ENCODE measurements at places on chromosomes 7 and 10.

DNA sequence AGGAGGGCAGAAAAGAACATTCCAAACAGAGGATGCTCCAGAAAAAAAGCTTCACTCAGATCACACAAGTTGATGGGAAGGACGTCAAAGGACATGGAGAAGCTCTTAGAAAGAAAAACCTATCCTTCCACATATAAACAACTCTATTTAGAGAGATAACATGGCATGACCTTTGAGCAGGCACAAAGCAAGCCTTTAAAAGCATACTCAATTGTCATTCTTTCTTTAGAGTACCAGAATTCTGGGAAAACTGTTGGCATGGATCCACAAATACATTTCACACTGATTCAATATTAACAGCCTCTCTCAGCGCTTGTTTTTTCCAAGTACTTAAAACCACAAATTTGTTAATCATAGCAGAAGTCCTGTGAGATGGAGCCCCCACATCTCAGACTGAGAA is 7.3 kb upstream of the ABLIM1 start:
- H3K4me3 ChIP-seq: no peak overlapping the region
- no peaks in the 10 kb centered on the region for H3K4me1 ChIP-seq
- H3K27ac ChIP-seq: no peak overlapping the region
- DNase-seq: no peak

DNA sequence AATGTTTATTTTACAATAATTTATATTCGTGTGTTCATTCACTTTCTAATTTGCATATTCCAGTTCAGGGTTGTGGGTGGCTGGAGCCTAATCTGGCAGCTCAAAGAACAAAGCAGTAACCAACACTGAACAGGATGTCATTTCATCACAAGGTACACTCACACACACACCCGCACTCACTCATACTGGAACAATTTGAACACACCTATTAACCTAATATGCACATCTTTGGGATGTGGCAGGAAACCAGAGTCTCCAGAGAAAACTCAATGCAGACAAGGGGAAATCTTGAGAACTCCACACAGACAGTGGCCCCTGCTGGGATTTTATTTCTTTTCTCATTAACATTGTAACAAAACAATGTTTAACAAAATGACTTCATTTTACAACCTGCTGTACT is 97.4 kb downstream of the TWIST1 start:
- no peaks in the 10 kb centered on the region for H3K36me3 ChIP-seq
- no peaks in the 10 kb centered on the region for H3K4me1 ChIP-seq
- no peak for DNase-seq
- H3K27me3 ChIP-seq: no peaks in the 10 kb centered on the region

DNA sequence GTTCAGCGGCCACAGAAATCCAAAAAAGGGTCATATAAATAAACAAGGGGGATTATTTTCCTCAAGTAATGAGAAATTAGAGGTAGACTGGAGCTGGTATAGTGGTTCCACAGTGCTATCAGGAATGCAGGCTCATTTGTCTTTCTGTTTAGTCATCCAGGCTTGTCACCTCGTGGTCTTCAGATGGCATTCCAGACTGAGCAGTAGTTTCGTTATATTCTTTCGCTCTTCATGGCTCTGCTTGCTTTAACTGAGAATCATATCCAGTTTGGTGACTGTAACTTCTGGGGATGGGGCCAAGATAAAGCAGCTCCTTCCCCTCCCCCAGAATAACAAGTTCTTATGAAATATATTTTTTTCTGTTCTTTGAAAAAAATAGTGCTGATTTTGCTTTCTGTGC is 9.5 kb downstream of the ANKIB1 start:
- no peak overlapping the region for H3K4me3 ChIP-seq
- H3K27me3 ChIP-seq: no peaks in the 10 kb centered on the region
- no peak overlapping the region for H3K27ac ChIP-seq
- H3K36me3 ChIP-seq: peaks cover 7% of the 10 kb centered on the region

- peaks cover 2% of the 10 kb centered on the region for H3K36me3 ChIP-seq
- H3K4me3 ChIP-seq: no peak overlapping the region
- no peaks in the 10 kb centered on the region for H3K4me1 ChIP-seq
- no peak for DNase-seq
- no peak overlapping the region for H3K27ac ChIP-seq
- no peaks in the 10 kb centered on the region for H3K27me3 ChIP-seq
These were observed 74.6 kb downstream of the VPS41 start for GRCh38 chr7:38834357-38834756.

DNA sequence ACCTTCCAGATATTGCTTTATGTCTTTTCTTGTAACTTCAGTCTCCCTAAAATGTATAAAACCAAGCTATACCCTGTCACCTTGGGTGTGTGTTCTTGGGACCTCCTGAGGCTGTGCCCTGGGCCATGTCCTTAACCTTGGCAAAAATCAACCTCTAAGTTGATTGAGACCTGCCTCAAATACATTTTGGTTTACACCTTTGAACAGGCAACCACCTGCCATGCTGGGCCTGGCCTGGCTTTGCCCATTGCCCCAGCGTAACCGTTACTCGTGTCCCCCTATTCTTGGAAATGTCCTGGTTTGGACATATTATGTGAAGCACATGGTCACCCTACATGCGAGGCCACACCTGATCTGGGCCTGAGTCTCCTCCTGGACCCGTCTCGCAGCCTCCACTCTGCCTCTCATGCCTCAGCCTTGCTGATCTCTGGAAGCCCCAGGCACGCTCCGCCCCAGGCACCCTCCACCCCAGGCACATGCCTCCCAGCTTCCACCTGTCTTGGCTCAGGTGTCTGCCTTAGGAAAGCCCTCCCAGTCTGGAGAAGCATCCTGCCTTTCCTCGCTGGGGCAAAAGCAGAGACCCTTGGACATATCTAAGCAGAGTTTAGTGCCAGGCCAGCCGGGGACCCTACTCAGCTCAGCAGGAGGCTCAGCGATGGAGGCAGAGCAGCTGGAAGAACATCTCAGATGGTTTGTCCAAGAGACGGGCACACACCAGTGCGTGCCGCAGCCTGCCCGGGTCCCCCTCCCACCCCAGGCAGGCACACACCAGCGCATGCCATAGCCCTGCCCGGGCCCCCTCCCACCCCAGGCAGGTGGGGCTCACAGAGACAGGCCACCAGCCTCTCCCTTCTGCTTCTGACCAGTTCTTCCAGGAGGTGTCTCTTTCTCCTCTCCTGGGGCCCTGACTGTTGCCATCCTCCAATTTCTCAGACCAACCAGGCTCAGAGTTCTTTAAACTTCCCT is 4.0 kb upstream of the VIPR2 start:
- DNase-seq: no peak
- H3K36me3 ChIP-seq: no peaks in the 10 kb centered on the region
- no peak overlapping the region for H3K4me3 ChIP-seq
- peaks cover 7% of the 10 kb centered on the region for H3K27me3 ChIP-seq

DNA sequence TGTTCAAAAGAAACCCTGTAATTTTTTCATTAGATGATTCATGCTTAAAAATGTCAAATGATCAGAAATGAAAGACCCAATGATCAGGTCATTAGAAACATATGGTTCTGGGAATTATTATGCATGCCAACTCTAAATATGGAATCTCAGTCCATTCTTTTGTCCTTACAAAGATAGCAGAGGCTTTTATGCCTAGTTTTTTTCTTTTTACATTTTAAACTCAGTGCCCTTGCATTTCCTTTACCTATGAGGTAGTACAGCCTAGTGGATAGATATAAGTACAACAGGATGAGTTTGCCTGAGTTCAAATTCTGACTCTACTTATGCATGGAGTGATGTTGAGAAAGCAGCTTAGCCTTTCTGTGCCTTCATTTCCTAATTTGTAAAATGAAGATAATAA is 392.9 kb downstream of the SUGCT start:
- H3K27me3 ChIP-seq: no peaks in the 10 kb centered on the region
- H3K4me1 ChIP-seq: no peaks in the 10 kb centered on the region
- no peak for DNase-seq
- H3K36me3 ChIP-seq: no peaks in the 10 kb centered on the region
- no peak overlapping the region for H3K27ac ChIP-seq
- no peak overlapping the region for H3K4me3 ChIP-seq

DNA sequence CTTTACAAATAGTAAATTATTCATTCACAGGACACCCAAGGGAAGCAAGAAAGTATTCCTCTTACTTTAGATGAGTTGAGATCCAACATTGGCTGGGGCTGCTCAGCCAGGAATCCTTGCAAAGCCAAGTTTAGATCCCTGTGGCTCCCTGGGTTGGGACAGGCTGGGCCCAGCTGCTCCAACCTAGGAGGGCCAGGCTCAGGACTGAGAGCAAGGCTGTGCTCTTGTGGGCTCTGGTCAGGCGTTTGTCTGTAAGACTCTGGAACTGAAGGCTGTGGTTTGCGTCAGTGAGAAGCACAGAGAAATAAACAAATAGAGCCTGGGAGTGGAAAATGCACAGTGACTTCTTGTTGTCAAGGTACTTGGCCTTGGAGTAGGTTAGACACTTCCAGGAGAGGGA is 53.2 kb upstream of the TMEM273 start:
- H3K27ac ChIP-seq: no peak overlapping the region
- H3K4me3 ChIP-seq: no peak overlapping the region
- no peak for DNase-seq
- no peaks in the 10 kb centered on the region for H3K36me3 ChIP-seq

DNA sequence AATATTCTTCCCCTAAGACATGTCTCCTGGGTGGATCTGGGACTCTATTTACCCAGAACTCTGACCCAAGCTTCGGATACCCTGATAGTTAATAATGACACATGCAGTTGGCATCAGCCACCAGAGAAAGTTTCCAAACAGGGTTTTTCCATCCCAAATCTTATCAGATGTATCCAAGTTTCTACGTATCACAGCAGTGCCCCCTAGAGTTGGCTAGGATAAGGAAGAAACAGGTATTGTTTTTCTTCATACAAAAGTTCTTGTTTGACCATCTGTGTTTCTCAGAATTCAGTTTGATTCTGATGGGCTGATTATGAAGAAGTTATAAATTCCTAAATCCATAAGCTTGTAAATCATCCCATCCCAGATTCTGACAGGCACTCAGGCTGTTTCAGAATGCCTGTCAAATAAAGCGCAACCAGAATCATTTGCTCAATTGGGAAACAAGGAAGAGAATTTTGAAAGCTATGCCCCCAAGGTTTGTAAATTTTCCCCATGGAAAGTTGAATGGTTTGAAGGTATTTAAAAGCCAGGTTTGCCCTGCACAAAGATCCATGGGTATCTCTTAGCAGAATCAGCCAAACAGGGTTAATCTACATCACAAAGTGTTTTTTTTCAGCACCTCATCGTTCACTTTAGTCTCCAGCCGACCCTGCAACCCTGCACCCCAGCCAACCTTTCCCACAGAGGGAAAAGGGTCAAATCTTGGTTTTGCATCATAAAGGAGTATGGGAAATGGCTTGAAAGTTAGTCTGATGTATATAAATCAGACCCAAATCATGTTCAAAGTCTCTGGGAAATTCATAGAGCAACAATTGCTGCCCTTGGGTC is 47.4 kb downstream of the NRAP start:
- peaks cover 8% of the 10 kb centered on the region for H3K27me3 ChIP-seq
- H3K4me3 ChIP-seq: no peak overlapping the region
- no peaks in the 10 kb centered on the region for H3K36me3 ChIP-seq
- H3K4me1 ChIP-seq: no peaks in the 10 kb centered on the region

- H3K36me3 ChIP-seq: no peaks in the 10 kb centered on the region
- no peaks in the 10 kb centered on the region for H3K4me1 ChIP-seq
- no peak for DNase-seq
- no peaks in the 10 kb centered on the region for H3K27me3 ChIP-seq
- no peak overlapping the region for H3K4me3 ChIP-seq
- no peak overlapping the region for H3K27ac ChIP-seq
These were observed 104.3 kb downstream of the KIAA1217 start for GRCh38 chr10:24313283-24313682.

GRCh38 chr7:140714331-140715040 is 18.0 kb downstream of the NDUFB2 start:
- H3K36me3 ChIP-seq: peaks cover 11% of the 10 kb centered on the region
- no peaks in the 10 kb centered on the region for H3K4me1 ChIP-seq

- no peak for DNase-seq
- H3K4me1 ChIP-seq: no peaks in the 10 kb centered on the region
- H3K27me3 ChIP-seq: no peaks in the 10 kb centered on the region
- H3K36me3 ChIP-seq: no peaks in the 10 kb centered on the region
- H3K4me3 ChIP-seq: no peak overlapping the region
These were observed 187.6 kb downstream of the NSUN6 start for GRCh38 chr10:18463673-18464211.

- H3K27ac ChIP-seq: no peak overlapping the region
- H3K4me1 ChIP-seq: no peaks in the 10 kb centered on the region
- H3K4me3 ChIP-seq: no peak overlapping the region
- no peaks in the 10 kb centered on the region for H3K36me3 ChIP-seq
These were observed 36.4 kb upstream of the INSIG1 start for GRCh38 chr7:155261031-155261985.

DNA sequence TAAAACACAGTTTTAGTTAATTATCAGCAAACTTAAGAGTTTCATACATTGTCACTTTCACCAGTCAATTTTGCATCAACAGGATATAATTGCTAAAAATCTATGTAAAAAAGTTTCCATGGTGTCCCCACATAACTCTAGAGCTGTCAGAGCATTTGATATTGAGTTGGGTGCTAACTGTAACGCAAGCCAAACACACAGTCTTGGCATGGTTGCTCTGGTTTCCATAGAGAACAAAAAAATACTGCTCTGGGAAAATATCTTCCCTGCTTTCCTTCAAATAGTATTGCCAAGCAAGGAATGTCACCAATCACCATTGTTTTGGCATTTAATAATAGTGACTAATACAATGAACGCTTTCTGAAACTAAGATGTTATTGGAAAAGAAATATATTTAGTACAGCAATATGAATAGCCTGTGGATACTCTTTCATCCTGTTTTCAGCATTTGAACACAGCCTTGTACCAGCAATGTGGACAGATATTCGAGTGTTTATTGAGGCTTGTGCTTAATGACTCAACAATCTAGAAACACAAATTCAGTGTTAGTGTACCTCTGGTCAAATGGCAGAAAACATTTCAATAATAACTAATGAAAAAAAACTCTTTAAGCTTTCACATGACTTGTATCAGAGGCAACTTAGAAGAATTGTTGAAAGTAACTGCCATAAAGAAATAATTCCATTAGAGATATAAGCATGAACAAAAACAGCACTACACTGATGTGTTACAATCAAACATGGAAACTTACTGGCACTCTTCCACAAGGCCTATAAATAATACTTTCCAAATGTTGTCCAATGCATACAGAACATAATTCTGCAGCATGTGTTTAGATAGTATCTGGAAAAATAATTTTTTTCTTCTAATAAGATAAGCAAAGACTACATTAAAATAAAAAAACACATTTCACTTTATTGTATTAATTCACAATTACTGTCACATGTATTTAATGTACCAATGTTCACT is 1469.5 kb upstream of the CELF2 start:
- no peak for DNase-seq
- no peaks in the 10 kb centered on the region for H3K4me1 ChIP-seq
- no peaks in the 10 kb centered on the region for H3K36me3 ChIP-seq
- no peak overlapping the region for H3K27ac ChIP-seq
- H3K27me3 ChIP-seq: no peaks in the 10 kb centered on the region

- H3K4me3 ChIP-seq: no peak overlapping the region
- H3K27me3 ChIP-seq: peaks cover 3% of the 10 kb centered on the region
- no peaks in the 10 kb centered on the region for H3K36me3 ChIP-seq
These were observed 279.0 kb downstream of the OTUD1 start for GRCh38 chr10:23717913-23718312.

All from common myeloid progenitor, CD34-positive (primary cell).